Thoracic aorta (tissue), 2 donors: ENCODE measurements at places on chromosomes 4 and X. TPM values are rescaled to one million over a fixed set of nuclear protein-coding genes. Genes with fewer than 3 reads are reported as not detected.

Gene FAM47A
- total RNA-seq, result not detected

Gene GPR82
- total RNA-seq, result 0.41 TPM

Gene TMPRSS11E
- total RNA-seq, result not detected

Gene GYG2
- 0.41 TPM for total RNA-seq

Gene FHDC1
- total RNA-seq, result 0.27 TPM

Gene RNF212
- total RNA-seq, result 2.4 TPM

Gene GUCY1B1
- 32.7 TPM for total RNA-seq
